Fibroblast of the conjunctiva (primary cell): ENCODE measurements at places on chromosomes 6 and 20.

DNA sequence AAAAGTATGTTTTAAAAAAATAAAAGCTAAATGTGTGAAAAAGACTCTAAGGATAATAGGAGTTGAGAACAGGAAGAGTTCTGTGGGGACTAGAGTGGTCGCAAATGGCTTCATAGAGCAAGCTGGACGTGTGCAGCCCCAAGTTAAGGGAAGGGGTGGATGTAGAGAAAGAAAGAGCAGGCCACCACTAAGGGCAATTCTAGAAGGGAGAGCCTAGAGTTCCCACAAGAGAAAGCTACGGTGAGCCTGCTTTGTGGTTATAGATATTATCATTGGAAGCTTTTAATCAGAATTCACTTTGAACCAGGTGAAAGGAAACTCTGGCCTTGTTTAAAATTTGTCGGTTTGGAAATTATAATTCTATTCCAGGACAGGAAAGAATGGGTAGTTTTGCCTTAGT lies 101.6 kb downstream of the HIVEP2 start:
- no peak for DNase-seq

GRCh38 chr6:21842875-21843645 lies 249.5 kb downstream of the SOX4 start:
- DNase-seq: no peak

- DNase-seq: no peak
These were observed 630 bp downstream of the PPP1R3G start for GRCh38 chr6:5085648-5086293.

DNA sequence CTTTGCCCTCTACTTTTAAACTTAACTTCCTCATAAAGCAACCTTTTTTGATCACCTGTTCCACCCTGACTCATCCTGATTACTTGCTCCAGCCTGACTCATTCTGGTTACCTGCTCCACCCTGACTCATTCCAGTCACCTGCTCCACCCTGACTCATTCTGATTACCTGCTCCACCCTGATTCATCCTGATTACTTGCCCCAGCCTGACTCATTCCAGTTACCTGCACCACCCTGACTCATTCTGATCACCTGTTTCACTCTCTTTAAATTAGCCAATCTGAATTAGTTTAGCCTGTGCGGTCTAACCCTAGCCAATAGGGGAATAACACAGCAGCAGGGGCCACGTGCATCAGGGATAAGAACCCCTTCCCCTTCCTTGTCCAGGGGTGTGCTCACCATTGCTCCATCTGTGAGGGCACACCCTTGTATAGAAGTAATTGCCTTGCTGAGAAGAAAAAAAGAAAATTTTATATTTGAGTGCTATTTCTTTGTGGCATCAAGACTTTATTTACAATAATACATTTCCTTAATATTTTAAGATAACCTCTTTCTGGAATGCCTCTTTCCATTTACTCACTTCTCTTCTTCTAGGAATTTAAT lies 17.9 kb downstream of the HLA-G start:
- DNase-seq: no peak

DNA sequence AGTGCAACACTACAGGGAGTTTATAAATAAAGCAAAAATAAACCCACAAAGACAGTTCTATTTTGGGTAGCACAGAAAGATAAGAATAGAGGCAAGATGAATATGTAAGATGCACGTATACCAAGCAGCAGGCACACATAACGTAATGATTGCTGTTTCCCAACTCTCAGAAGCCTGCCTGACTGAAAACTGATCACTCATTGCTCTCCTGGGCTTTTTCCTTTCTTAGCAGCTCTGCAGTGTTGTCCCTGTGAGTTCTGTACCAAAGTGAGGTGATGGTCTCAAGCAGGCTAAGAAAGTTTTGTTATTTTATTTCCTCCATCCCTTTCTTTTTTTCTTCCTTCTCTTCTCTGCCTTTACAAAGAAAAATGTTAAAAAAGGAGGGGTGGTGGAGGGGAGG lies 522.0 kb upstream of the MAN1A1 start:
- DNase-seq: no peak

DNA sequence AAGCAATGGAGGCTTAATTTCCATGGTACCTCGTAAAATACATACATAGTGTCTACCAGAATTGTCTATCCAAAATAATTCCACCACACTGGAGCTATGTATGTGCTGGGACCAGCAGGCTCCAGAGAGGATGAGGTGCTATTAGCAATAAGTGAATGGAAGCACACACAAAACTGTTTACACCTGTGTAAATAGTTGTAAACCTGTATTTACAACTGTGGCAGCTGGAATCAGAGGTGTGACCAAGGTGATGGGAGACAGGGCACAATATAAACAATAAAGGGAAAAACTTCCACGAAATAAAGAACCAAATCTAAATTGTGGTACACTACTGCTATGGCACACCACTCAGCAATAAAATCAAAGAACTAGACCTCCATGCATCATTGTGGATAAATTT lies 14.4 kb downstream of the RARS2 start:
- DNase-seq: no peak
